NCI-H1436 treated with DMSO at 0.1 percent for 48 hours (cell line): ENCODE measurements at places on chromosomes 6 and 20.

DNA sequence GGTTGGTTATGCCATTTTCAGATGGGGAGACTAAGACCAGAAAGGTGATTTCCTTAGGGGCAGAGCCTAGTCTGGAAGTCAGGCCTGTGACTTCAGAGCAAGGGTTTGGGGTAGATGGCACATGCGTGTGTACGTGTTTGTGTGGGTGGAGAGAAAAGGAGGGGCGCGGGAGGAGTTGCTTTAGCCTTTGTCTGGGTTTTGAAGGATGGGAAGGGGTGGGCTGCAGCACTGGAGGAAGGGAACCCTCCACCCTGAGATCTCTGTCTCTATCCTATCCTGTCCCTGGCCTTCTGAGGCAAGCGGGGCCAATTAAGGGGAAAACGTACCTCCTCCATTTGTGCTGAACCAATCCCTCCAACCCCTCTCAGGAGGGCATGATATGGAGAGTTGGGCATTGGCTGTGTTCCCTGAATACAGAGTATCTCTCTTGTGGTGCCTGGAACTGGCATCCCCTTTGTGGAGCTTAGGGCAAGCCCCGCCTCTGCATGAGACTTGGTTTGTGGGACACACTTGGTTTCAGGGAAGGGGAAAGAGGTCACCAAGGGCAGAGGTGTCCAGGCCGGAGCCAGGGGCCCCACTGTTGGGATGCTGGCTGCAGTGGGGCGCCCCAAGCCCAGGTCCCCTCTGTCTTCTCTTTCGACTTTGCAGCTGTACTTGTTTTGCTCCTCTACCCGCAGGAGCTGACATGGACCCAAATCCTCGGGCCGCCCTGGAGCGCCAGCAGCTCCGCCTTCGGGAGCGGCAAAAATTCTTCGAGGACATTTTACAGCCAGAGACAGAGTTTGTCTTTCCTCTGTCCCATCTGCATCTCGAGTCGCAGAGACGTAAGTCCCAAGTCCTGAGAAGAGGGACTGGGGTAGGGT is at the start of gene DBNDD2:
Gene DBNDD2, plus strand, starts transcription at position 507 of the 863 bp plus-strand sequence. Its CDS starts 179 bp downstream, at position 686.
- no peak for DNase-seq

- no peak for DNase-seq
Measured at GRCh38 chr20:19122395-19122794, 90.0 kb upstream of the SLC24A3 start.

DNA sequence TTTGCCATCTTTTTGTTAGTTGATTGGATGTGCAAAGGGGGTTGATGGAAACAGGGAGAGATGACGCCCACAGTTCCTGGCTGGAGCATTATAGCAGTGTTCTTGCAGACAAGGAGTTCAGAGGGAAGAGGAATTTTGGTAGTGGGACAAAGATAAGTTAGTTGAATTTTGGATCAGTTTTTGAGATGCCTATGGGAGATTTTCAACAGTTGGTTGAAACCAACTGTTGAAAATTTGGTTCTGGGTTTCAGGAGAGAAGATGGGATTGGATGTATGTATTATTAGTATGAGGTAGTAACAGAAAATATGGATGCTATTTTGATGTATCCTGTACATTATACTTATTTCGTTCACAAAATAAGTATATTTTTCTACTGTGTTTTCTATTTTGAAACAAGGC is 274.2 kb downstream of the CDKAL1 start:
- DNase-seq, result no peak

DNA sequence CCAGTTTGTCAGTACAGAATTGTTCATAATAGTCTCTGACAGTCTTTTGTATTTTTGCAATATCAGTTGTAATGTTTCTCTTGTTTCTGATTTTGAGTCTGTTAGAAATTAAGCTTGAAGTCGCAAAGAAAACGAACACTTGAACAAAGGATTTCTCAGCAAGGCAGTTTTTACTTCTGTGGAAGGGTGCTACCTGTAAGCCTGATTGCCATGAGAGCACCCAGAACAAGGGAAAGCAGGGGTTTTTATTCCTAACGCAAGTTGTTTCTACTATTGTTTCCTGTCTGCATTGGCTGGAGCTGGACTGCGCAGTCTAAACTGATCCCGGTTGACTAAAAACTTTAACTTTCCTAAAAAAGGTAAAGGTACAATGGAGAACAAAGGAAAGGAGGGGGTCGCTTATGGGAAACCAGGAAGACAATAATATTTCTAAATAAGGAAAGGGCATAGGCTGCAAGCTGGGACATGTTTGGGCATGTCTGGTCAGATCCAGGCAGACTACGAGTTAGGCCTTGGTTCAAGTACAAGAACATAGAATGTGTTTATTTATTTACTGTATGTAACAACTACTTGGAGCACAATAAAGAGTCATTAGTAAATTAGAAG is 28.5 kb downstream of the HLA-B start:
- DNase-seq, result no peak

- no peak for DNase-seq
Measured at GRCh38 chr20:33651562-33652048, 10.5 kb upstream of the C20orf144 start.

- DNase-seq, result no peak
Measured at GRCh38 chr6:137202078-137202477, 17.1 kb downstream of the IFNGR1 start.

- no peak for DNase-seq
Measured at GRCh38 chr20:10659651-10660601, 13.9 kb downstream of the JAG1 start.

- DNase-seq, result no peak
Measured at GRCh38 chr6:23537828-23538227, 588.2 kb upstream of the NRSN1 start.

GRCh38 chr6:45327956-45328522 is at the start of gene RUNX2:
Gene RUNX2 (plus strand): TSS chr6:45328330. CDS start chr6:45328727, 397 bp downstream.
- DNase-seq, result no peak

DNA sequence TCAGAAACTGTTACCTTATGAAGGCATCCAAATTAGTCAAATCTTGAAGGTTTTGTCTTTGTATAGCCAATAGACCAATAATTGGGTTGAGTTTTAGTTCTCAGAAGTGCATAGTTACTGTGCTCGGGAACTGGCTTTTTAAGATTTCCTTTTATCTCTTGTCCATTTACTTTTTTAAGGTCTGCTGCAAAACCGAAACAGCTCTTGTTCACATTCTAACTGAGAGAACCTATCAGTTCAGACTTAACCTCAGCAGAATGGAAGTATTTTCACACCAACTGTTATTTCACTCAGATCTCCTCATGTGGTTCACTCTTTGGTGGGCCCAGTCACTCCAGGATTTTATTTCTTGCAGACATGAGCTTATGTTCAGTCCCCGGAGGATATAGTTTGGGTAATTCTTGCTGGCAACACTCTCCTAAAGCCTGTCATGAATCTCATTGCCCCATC is 55.5 kb downstream of the TPBG start:
- no peak for DNase-seq

- no peak for DNase-seq
Measured at GRCh38 chr6:121765060-121765459, 329.6 kb downstream of the GJA1 start.

- no peak for DNase-seq
Measured at GRCh38 chr6:44128020-44128917, 915 bp downstream of the TMEM63B start.

DNA sequence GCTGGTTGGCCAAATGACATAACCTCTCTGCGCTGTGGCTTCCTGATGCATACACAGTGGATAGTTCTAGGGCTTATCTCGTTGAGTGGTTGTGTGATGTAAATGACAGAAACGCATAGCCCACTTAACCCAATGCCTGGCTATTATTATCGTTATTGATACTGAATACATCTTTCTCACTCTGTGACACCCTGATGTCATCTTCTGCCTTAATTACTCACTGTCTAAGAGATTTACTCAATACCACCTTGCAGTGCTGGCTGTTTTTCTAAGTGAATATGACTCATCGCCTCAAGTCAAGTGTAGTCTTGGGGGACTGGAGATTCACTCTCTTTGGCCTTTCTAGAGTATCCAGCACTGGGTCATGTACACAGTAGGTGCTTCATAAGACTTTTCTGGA is 73.6 kb downstream of the NDUFAF5 start:
- DNase-seq, result no peak

DNA sequence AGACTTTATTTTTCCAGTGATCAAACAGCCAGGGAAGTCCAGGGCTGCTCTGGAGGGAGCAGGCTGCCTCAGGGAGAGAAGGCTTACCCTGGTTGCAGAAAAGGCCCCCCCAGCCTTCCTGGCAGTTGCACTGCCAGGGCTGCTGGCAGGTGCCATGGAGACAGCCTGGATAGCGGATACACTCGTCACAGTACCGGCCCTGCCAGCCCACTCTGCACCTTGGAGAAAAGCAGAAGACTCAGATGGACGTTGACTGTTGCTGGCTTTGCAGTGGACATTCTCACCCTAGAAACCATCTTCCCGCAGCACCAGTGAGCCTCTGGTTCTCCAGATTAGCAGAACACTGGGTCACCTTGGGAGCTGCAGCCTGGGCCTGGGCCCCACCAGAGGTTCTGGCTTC is 5.4 kb downstream of the DLL1 start:
- DNase-seq, result no peak

- DNase-seq, result no peak
Measured at GRCh38 chr6:41426888-41427641, 91.7 kb downstream of the NCR2 start.

GRCh38 chr6:912871-913835 is 220.2 kb upstream of the EXOC2 start:
- no peak for DNase-seq

DNA sequence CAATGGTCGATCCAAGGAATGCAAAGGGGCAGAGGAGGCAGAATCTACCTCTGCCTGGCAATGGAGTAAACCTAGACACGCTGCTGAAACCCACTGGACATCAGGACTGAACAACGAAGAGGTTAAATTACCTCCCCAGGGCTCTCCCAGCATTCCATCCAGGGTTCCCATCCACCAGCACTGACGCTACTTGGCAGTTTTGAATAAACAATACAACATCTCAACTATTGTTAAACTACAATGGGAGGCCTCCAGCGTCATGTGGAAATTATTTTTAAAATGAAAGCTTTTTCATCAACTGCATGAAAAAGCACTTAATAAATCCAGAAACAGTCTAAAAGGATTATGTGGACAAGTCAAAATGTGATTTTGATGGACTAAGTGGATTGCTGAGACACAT is 96.8 kb upstream of the NHSL1 start:
- no peak for DNase-seq

- no peak for DNase-seq
Measured at GRCh38 chr20:50628853-50629669, 62.3 kb downstream of the RIPOR3 start.

DNA sequence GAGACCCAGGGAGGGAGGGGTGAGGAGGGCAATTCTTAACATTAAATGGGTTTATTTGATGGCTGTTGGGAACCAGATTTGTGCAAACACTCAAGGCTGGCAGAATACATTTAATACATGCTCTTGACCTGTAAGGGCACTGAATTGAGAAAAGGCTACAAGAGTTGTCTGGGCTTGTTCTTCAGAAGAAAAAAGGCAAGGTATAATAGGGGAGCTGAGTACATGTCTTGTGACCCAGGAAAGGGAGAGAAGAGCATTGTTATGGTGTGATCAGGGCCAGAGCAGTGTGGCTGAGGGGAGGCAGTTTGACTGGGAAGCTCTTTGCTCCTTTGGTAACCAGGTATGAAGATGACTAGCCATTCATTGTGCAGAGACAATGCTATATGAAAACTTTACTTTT is 18.9 kb downstream of the KLHL31 start:
- DNase-seq, result no peak

GRCh38 chr6:170025935-170026750 is 264.7 kb downstream of the DLL1 start:
- DNase-seq, result peak; percentile 13

DNA sequence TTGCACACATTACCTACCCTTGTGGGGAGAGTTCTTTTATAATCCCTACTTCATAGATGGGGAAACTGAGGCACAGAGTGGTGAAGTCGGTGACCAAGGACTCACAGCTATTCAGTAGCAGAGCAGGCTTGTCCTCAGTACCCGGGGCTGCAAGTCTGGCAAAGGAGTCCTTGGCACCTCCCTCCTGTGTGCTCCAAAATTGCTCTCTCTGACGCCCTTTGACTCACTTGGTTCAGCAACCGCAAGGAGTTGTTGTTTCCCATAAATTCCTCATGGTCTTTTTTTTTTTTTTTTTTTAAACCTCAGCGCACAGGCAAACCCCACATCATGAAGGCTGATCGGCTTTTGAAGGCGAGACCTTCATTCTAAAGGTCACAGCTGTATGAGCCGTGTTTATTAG is 143.2 kb downstream of the CEBPB start:
- no peak for DNase-seq

DNA sequence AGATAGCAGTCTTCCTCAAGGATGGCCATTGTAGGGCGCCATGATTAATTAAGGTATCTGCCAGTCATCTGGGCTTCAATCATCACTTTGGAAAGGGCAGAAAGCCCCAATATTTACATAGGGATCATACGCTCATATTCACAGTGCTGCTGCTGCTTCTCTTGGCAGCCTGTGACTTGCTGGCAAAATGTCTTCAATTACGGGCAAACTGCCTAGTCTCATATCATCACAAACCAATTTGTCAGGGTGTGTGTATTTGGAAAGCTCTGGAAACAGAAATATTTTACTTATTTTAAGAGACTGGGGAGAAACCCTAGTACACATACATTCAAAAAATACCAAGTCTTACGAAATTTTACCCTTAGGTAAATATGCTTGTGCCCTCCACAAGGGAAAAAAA is 77.6 kb downstream of the SAMD5 start:
- no peak for DNase-seq

DNA sequence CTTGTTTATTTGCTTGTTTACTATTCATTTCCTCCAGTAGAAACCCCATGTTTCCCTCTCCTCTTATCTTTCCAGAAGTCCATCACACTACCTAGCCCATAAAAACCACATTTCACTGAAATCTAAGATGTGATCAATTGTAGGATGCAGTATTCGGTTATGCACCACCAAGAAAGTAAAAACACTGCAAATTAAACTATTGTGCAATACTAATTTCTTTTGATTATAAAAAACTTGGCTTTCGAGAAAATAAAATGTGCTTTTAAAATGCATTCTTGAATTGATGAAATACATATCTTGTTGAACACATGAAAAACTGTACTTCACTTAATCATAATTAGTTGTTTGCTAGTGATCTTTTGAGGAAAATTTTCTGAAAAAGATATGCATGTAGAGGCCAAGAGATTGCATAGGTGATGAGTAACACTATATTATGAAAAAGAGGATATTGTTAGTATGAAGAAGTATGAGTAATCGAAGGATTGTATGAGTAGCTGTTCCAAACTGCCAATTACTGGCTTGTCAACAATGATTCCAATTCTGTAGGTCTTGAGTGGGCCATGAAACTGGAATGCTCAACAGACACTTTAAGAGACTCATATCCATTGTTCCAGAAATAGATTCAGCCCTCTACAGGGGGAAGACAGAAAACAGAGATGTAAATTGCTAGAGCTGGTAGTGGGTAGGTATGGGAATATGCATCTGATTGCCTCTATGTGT is 79.7 kb downstream of the RNF217 start:
- DNase-seq, result no peak

GRCh38 chr6:37340639-37340943 is 13.2 kb upstream of the RNF8 start:
- no peak for DNase-seq
